ENCODE measurements at places on chromosomes 2 and 18.

DNA sequence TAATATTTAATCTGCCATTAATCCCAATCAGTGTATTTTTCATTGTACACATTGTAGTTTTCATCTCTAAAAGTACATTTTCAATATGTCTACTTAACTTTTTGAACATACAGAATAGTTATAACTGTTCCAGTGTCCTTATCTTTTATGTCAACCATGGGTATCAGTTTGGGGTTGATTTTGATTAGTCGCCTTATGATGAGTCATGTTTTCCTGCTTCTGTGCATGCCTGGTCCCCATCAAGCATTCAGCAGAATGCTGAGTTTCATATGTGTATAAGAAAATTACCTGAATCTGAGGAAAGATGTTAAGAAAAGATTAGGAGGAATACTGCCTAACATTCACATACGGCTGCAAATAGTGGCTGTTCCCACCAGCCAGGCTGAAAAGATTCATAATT is 17.7 kb downstream of the SPDYA start:
- no peak for DNase-seq

- DNase-seq, result no peak
These were observed 1.2 kb upstream of the UGT1A7 start for GRCh38 chr2:233680361-233681045.

- no peak for DNase-seq
These were observed 55.6 kb upstream of the TEX51 start for GRCh38 chr2:126843081-126843480.

DNA sequence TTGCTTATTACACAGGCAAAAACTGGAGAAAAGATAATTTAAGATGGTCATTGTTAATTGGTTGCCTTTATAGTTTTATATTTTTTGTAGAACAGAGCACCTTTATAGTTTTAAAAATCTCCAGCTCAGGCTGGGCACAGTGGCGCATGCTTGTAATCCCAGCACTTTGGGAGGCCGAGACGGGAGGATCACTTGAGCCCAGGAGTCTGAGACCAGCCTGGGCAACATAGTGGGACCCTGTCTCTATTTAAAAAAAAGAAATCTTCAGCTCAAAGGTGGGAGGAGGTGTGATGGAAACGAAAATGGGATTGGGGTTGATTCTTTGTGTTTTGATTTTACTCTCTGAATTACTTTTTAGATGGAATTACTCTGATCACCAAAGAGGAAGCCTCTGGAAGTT is 85.4 kb downstream of the XRCC5 start:
- DNase-seq, result no peak

GRCh38 chr2:191215666-191216065 is 29.5 kb upstream of the MYO1B start:
- DNase-seq, result no peak

- DNase-seq, result no peak
These were observed 125.8 kb upstream of the HNMT start for GRCh38 chr2:137838255-137839092.

- DNase-seq, result no peak
These were observed 435.1 kb downstream of the MTX2 start for GRCh38 chr2:176704282-176704858.

DNA sequence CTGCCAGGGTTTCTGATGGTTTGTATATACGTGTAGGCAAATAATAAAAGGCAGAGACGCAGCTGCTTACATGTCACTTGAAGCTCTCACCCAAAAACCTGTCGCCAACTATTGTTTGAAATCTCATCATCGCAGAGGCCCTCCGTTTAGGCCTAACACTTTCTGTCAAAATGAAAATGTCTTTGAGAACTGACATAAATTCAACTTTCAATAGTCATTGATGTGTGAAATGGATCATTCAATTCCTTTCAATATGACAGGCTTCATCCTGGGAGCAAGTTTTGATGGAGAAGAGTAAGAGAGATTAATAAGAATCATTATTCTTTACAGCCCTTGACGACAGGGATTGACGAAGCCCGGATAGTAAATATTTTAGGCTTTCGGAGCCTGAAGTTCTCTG is 2.7 kb downstream of the ACTG2 start:
- no peak for DNase-seq

DNA sequence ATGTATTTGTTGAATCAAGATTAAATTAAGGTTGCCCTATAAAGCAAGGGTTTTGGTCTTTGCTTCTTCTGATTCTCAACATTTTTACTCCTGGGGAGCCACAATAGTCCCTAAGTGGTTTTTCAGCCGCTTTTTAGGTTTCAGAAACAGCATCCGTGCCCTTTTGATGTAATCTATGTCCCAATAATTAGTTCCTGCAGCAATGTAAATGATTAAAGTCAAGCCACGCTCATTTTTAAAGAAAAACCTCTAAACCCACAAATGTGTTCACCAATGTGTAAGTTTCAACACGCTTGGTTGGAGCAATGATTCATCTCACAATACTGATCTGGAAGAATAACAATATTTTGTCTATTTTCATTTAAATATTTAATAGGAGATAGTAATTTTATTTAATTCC is 5.6 kb downstream of the ARL4C start:
- no peak for DNase-seq

DNA sequence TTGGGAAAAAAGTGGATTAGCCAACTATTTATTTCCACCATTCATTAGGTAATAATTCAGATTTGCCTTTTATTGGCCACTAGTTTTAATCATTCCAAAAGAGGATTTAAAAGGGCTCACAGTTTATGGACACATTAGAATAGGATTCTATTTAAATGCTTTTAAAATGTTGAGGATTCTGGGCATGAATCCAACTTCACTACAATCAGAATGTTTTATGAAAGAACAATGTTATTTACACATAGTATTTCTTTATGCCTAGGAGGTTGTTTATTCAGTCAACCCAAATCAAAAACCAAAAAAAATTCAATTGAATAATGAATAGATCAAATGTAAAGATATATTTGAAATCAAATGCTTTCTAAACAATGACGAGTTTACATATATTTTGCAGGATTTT is 232.2 kb downstream of the GULP1 start:
- DNase-seq, result no peak

- no peak for DNase-seq
These were observed 145.6 kb downstream of the AGAP1 start for GRCh38 chr2:235639428-235639773.

GRCh38 chr18:76958692-76959341 is 136.5 kb downstream of the ZNF236 start:
- no peak for DNase-seq

DNA sequence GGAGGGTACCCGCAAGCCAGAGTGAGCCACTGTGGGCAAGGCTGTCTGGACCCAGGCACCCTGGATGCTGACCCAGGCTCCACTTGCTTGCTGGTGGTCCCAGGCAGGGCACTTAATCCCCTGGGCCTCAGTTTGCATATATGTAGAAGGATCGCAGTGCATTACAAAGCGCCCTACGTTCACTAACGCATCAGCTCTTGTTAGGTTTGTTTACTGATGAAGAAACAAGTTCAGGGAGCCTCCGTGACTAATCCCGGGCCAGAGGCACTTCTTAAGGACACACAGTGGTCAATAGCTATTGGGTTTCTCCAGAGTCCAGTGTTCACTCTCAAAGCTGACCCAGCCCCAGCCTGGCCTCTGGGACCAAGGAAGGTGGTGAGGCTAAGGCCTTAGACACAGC is 70.2 kb downstream of the LBH start:
- DNase-seq, result no peak

DNA sequence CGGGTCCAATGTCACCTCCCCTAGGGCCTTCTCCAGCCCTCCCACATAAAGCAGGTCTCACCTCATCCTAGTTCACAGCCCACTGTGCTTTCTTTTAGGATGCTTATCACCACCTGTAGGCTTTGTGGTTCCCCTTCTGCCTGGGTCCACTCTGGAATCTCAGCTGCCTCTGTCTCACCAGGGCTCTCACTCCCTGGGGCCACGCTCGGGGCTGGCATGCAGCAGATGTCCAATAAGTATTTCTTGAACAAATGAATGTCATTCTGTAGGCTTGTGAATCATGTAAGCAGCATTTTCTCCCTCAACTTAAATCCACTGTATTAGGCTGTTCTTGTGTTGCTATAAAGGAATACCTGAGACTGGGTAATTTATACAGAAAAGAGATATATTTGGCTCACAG is 4.3 kb upstream of the SH3BP4 start:
- DNase-seq, result no peak

GRCh38 chr2:10482913-10483312 is 34.8 kb upstream of the ODC1 start:
- no peak for DNase-seq

- no peak for DNase-seq
These were observed 420.4 kb upstream of the LYPD1 start for GRCh38 chr2:133090358-133090757.

DNA sequence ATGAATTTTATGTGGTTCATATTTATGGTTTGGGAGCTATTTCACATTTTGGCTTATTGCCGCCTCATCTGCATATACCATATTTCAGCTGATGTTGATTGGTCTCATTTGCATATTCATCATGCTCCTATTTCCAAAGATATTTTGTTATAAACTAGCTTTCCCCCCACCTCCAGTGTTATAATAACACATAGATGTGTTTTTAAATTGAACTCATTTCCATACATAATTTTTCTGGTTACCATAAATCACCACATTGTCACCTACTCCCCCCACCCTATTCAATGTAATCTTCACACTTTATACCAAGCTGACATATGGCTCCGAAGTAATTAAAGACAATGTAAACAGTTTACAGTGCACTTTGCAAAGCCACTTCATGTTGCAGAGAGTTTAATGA is 101.2 kb downstream of the FSHR start:
- DNase-seq, result no peak

GRCh38 chr18:13464432-13465123 is 246.0 kb downstream of the LDLRAD4 start:
- peak; percentile 31 for DNase-seq

GRCh38 chr2:3186766-3187165 is 190.9 kb downstream of the EIPR1 start:
- DNase-seq, result no peak

- DNase-seq, result no peak
These were observed 9.4 kb upstream of the ARHGAP28 start for GRCh38 chr18:6719910-6720683.

DNA sequence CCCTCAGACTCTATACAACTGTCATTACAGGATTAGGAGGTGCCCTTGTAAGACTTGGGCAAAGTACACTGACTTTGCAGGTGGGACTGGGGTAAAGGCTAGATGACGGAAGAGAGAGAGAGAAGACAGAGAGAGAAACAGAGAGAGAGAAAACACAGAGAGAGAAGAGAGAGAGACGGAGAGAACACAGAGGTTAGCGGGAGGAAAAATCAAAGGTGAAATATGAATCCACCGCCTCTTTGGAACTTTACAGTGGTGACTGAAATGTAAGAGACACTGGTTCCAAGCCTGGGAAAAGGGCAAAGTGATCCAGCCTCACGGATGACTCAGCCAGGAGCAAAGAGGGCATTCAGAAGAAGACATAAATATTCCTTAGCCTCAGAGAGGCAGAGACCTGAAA is 25.1 kb upstream of the CAB39 start:
- no peak for DNase-seq

DNA sequence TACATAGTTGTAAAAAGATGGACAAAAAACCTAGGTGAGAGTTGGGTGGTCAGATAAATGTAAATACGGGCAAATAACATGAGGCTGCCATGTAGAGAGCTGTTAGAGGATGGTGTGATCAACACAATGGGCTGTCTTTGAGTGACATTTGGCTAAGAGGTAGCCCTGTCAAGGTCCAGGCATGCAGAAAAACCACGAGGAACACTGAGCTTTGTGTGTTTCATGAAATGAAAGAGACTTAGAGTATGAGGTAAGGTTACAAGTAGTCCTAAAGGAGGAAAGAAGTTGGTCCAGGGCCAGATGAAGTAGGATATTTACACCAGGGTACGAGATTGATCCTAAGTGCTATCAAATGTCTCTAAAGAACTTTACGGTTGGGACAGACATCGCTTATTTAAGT is 160.9 kb downstream of the RDH14 start:
- DNase-seq, result no peak

GRCh38 chr2:100071335-100072043 is 70.9 kb downstream of the AFF3 start:
- no peak for DNase-seq

DNA sequence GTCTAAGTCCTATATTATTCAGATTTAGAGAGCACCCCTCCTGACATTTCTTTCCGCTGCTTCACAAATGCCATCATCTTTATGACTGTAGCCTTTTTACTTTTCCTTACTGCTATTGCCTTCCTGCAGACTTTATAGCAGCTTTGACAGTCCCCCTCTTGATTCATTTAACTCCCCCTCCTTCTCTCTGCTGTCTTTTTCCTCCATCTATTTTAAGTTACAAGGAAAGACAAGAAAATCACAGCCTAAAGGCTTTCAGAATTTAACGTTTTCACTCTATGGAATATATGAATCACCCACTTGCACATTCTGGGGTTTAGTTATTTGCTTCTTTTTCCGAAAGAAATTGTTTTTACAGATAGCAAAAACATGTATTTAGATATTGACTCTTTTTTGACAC is 183.4 kb upstream of the SETBP1 start:
- DNase-seq, result no peak

DNA sequence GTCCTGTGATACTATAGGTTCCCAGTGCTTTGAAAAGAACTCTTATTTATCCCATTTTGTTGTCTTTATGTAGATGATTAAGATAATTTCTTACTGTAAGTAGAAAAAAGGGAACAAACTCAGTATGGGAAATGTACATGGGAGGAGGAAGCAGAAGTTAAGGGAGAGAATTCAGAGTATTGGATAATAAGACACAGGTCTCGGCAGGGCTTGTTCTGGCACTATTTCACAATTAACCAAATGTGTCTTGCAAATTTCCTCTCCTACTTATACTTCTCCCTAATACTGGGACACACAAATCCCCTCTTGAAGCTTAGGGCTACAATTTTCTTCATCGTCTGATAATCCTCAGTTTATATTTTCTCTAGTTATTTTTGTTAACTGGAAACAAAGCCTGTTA is 744.0 kb downstream of the ADCYAP1 start:
- DNase-seq, result no peak

DNA sequence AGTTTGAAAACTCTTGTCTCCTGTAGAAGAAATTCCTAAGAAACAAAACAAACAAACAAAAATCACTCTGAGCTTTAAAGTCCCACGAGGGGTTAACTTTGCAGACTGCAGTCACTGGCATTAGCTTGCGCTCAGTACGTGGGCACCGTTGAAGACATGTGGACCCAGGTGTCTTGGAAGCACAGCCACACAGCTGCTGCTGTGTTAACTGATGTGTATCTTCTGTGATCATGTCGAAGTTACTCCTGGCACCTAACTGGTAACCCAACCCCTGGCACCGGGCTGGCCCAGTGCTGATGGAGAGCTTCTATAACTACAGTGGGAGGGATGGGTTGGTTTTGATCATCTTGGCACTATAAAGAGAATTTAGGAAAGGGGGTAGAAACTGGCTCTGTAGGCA is 51.6 kb upstream of the FHL2 start:
- DNase-seq, result no peak

DNA sequence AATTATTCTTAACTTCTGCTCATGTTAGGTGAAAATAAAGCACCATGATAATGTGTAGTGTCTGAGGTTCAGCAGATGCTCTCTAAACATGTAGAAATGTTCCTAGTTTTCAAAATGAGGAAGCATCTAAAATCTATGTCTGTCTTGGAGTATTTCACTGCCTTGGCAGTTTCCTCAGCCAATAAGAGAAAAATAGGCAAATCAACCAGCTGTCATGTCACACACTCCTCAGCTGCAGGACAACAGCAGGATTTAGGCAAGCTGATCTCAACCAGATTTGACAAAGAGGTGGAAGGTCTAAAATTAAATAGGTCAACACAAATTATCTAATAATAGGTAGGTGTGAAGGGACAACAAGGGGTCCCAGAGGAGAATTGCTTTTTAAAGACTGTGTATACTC is 164.1 kb upstream of the BOD1L2 start:
- no peak for DNase-seq

All from activated T-cell treated with anti-CD3 and anti-CD28 coated beads for 4 hours (primary cell).